NCI-H1417 (cell line): ENCODE measurements at places on chromosomes 3 and 15.

DNA sequence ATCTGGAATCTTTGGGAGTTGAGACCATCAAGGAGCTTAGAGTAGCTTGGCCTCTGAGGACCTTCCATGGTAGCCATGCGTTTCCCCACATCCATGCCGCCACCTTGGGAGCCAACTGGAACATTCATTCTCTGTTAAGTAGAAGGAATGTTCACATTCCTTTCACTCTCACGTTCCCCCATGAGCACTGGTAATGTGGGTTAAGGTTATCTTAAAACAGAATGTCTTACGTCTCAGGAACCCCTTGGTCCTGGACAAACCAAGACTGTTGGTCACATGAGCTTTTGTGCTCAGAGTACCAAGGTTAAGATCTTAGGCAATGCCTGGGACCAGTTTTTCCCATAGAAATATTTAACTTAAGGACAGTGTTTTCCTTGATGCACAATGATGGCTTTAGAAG lies 211.7 kb upstream of the UBE2E1 start:
- no peak for DNase-seq

GRCh38 chr3:191290311-191291025 lies 38.7 kb upstream of the CCDC50 start:
- no peak for DNase-seq

DNA sequence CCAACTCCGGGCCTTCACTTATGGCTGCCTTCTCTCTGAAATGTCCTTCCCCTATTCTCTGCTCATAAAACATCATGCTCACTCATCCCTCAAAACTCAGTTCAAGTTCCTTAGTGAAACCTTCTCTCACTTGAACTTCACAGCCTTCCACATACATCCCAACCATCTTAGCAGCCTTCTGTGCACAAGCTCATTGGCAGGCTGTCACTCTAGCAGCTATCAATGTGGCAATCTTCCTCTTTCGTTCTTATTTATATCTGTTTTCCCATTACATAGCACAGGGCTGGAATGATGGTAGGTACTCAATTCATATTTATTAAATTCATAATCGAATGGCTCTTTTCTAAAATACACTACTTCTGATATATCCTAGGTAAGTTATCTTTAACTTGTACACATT lies 66.4 kb upstream of the MCTP2 start:
- no peak for DNase-seq

GRCh38 chr3:126110431-126111125 lies 26.7 kb upstream of the SLC41A3 start:
- DNase-seq, result no peak

- DNase-seq, result no peak
These were observed 471.6 kb downstream of the FOXP1 start for GRCh38 chr3:71111784-71112440.

DNA sequence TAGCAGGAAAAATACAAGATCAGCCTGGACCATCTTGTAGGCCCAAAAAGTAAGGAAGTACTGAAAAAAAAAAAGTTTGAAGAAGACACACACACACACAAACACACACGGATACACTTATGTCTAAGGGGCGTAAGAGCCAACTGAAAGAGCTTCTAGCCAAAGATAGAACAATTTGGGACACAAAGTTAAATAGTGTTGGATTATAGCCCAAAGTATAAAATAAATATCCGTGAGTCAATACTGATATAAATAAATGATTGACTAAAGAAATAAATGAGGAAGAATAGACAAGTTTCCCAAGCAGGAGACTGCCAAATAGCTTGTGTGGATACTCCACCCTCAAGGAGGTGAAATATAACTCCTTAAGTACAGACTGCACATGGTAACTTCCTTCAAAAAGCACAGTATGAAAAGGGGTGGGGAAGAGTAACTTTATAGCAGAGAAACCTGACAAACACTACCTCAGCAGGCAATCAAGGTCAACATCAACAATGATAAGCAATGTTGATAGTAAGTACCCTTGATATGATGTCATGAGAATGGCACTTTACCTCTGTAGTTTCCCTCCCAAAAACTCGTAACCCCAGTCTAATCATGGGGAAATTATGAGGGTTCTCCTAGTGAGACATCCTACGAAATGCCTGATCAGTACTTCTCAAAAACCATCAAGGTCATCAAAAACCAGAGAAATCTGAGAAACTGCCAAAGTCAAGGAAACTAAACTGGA lies 187.3 kb upstream of the ATP11B start:
- no peak for DNase-seq

- no peak for DNase-seq
These were observed 7.4 kb downstream of the PRSS50 start for GRCh38 chr3:46710229-46710628.

- no peak for DNase-seq
These were observed 74.6 kb downstream of the ZBTB20 start for GRCh38 chr3:115072265-115073021.

DNA sequence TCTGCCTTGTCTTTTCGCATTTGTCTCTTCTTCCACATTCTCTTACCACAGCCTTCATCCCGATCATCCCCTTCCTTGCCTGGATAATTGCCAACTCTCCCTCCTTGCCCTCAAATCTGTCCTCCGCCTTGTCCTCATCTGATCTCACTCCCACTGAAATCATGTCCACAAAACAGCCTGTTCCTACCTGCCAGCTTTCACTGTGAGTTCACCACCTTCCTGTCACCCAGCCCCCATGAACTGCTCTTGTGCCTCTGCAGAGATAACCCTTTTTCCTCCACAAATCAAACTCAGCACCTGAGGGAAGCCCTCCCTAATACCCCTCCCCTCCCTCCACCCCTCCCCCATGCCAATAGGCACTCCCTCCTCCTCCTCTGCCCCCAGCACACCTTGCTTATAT lies 4.8 kb upstream of the ADCY5 start:
- DNase-seq, result no peak

DNA sequence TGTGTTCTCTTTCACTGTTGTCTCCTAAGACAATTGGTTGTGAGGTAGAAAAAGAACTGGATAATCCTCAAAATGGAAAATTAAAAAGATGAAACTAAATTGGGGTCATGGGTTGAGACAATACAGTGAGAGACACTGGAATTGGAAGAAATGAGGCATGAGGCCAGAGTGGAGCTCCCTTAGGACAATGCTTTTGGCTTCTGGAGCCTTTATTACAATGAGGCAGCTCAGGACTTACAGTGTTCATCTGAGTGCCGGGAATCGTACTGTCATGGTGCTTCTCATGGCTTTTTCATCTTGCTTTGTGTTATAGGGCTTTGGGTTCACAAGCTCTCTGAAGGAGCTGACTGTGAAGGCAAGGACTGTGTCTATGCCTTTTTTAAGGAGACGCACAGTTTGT lies 293.5 kb downstream of the SOX2 start:
- DNase-seq, result no peak

GRCh38 chr3:95200384-95200783 lies 1137.5 kb downstream of the NSUN3 start:
- DNase-seq, result no peak

DNA sequence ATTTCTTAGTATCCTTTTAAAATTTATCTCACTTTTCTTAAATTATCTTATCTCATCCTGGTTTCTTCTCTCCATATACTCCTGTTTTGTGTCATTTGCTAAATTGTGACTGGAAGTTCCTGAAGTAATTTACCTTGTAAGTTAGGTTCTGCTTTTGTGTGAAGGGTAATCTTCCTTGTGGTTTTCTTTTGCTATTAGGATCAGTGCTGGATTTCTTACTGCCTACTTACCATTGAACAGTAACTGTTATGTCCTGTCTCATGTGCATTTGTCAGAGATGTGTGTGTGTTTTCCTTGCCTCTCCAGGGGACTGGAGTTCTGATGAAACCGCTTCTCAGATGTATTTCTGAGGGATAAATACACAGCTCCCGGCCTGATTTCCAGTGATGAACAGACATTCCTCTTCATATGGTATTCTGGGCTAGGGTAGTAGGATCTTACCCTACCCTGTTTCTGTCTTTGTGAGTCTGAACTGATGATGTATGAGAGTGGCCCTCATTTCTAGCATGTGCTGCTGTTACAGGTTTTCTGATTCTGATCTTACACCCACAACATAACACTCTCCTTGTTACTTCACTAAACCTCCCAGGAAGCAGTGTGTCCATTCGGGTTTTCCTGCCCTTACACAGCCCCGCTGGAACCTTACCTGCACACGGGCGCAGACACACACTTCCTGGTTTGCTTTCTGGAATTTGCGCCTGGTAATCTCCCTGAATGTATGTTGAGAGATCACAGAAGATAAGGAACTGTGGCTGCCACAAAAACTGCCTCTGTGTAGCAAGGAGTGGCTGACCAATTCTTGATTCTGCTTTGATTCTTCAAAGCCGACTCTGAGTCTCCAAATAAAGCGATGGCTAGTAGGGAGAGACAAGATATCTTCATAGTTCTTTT lies 14.7 kb downstream of the PAK2 start:
- DNase-seq, result no peak

- no peak for DNase-seq
These were observed 55.3 kb downstream of the ISL2 start for GRCh38 chr15:76391847-76392246.

DNA sequence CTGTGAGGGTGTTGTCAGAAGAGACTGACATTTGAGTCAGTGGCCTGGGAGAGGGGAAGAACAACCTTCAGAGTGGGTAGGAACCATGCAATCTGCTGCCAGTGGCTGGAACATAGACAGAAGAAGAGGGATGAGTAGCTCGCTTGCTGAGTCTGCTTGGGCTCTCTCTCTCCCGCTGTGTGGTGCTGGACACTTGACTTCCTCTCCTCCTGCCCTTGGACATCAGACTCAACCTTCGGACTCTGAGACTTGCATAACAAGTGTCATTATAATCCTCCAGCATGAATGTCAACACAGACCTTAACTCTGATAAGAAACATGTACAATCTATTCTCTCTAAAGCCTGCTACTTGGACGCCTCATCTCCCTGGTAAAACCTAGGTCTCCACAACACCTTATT lies 5.9 kb upstream of the NMD3 start:
- no peak for DNase-seq

DNA sequence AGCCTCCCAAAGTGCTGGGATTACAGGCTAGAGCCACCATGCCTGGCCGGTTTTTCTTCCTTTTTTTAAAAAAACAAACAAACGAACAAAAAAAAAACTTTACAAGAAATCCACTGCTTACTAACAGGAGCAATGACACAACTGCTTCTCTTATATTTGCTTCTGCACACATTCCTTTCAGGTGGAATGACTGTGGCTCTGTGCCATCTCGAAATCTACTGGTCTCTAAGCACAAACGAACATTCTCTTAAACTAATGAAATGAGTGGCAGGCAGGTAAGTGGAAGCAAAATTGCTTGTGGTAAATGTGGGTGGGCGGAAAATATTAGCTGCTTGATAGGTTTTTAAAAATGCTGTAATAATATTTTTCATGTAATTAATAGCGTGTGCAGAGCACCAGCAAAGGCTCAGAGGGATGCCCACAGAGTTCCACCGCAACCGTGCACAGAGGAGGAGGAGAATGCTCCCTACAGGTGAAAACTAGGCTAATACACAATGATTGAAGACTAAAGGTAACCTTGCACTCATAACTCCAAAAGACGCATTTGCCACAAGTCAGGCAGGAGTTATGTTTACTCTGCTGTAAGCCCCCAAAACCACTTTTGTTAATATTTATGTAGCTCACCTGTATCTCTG lies 77.4 kb downstream of the LSAMP start:
- no peak for DNase-seq

GRCh38 chr15:66462627-66463026 lies 34.9 kb downstream of the SNAPC5 start:
- DNase-seq, result no peak

DNA sequence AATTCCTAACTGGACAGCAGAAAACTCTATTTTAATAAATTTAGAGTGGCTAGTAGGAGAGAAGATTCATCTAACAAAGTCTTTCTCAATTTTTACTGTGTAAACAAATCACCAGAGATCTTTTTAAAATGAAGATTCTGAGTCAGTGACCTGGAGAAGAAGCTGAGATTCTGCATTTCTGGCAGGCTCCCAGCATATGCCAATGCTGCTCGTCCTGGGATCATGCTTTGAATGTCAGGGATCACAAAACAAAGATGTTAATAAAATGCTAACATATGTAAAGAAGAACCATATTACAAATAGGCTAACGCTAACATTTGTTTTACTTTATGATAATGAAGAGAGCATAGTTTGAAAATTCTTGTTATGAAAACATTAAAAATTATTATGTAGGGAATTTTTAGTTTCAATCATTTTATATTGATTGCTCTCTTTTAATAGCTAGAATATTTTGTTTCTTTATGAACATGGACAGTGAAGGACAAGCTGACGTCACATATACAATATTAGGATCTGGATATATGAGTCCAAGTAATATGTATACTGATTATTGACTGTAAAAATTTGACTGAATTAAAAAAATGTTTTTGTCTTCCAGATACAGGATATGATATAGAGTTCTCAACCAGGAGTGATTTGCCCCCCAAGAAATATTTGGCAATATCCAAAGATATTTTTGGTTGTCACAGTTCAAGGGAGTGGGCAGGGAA lies 160.8 kb upstream of the GPR149 start:
- DNase-seq, result no peak

DNA sequence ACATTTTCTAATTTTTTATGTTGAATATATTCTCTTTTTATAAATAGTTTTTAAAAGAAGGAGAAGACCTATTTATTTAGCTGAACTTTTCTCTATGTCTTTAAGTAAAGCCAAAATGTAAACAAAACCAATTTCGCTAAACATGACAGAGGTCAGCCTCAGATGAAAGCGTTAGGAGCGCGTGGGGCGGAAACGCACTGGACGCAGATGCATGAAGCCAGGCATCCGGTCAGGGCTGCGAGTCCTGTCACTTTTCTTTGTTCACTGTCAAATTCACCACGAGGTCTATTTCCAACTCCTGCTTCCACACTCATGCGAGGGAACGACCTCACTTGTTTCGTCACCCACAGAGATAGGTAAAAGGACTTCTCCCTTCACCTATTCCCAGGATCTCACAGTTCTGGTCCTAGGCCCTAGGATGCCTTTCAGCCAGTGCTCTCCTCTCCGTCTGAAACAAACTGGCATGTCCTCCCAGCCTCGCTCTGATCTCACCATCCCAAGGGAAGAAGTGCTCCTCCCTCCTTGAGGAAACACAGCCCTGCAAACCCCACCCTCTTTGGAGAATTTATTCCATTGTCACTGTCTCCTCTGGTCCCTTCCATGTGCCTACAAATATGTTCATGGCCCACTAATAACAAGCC lies 57.9 kb downstream of the ITGB5 start:
- no peak for DNase-seq

DNA sequence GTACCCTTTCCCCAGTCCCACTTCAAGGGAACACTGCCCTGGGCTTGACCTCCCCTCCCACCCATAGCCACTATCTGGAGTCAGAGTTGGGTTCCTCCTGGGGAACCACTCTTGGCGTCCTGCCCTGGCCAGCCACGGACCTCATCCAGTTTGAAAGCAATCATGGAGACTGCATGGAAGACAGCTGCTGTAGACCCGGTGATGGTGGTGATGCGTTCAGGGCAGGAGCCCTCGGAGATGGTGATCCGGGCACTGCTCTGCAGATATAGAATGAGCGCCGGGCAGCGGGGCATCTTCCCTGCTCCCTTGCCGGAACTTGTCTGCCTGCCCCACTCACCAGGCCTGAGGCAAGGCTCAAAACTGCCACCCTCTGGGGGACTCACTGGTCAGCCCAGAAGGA lies 5.2 kb downstream of the GPR62 start:
- DNase-seq, result no peak
